Lung (tissue), 17 donors: ENCODE measurements at places on chromosomes 4 and X. TPM values are rescaled to one million over a fixed set of nuclear protein-coding genes. Genes with fewer than 3 reads are reported as not detected.

- DNase-seq: no peak
These were observed 86.2 kb downstream of the PHEX start for GRCh38 chrX:22118161-22118830.

PAGE4 gene
- not detected for total RNA-seq

GRCh38 chrX:111039606-111040005 lies 56.4 kb upstream of the PAK3 start:
- DNase-seq: no peak

DNA sequence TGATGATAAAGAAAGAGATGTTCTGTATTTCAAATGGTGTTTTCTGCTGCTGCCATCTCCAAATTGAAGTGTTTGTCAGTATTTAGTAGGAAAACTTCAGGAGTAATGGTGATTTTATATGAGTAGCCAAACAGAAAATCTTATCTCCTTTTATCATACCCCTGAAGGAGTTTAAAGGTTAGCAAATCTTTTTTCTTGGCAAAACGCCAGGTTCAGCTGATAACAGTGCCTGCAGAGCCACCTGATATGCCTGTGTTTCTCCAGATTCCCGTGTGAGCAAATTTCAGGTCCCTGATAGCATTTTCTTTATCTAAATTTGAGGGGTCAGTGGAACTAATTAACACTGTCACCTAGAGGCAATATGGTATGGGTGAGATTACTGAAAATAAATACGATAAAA lies 65.8 kb upstream of the ETNPPL start:
- peak; percentile 30 for DNase-seq

DNA sequence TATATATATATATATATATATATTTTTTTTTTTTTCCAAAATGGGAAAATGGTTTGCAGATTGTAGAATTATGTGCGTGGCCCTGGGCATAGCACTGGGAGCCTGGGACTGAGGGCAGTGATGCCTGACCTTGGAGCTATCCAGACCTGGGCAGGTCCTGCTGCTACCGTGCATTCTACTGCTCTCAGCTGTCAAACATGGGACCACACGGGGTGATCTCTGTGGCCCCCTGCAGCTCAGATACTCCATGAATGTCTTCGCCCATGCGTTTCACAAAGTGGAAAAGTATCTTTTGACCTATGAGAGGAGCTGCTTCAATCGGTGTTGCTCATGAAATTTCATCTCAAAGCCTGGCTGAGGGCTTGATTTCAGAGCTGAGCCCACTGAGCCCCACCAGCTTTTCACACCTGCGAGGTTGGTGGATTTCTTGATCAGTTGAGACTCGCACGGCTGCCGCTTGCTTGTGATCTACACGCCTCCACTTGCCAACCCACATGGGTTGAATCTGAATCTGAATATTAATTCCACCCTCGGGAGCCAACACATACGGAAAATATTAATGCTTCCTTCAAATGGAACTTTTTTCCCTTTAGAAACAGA lies 35.7 kb downstream of the ING2 start:
- DNase-seq: no peak
